ENCODE measurements at places on chromosomes 3 and 15. TPM values are rescaled to one million over a fixed set of nuclear protein-coding genes. Genes with fewer than 3 reads are reported as not detected.

The ZNF620 gene
- total RNA-seq = 0.37 TPM

The GFM1 gene
- total RNA-seq = 88.1 TPM

The ADCY5 gene
- total RNA-seq = 0.10 TPM

The PCCB gene
- total RNA-seq = 110 TPM

The GAP43 gene
- 0.16 TPM for total RNA-seq

The STT3B gene
- 154 TPM for total RNA-seq

The ARRDC4 gene
- total RNA-seq = 30.6 TPM

The FAM174B gene
- total RNA-seq = 16.4 TPM

The TMEM207 gene
- not detected for total RNA-seq

The DAZL gene
- not detected for total RNA-seq

The GOLGA8S gene
- total RNA-seq = not detected
